Testis (tissue), 5 donors: ENCODE measurements at places on chromosomes 3 and 15.

DNA sequence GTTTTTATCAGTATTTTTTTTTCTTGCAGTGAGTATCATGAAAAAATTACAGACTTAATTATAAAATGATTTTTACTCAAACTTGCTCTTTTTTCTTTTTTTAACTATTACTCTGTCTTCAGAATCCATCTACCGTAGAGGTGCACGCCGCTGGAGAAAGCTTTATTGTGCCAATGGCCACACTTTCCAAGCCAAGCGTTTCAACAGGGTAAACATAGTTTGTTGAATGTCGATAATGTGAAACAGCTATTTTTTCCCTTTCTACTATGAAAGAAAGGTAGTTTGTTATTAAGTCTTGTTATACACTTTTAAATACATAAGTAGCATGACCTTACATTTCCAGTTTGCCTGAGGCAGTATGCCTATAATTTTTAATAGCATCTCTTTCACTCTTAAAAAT is 45.6 kb downstream of the PRKCI start:
- no peak for DNase-seq

DNA sequence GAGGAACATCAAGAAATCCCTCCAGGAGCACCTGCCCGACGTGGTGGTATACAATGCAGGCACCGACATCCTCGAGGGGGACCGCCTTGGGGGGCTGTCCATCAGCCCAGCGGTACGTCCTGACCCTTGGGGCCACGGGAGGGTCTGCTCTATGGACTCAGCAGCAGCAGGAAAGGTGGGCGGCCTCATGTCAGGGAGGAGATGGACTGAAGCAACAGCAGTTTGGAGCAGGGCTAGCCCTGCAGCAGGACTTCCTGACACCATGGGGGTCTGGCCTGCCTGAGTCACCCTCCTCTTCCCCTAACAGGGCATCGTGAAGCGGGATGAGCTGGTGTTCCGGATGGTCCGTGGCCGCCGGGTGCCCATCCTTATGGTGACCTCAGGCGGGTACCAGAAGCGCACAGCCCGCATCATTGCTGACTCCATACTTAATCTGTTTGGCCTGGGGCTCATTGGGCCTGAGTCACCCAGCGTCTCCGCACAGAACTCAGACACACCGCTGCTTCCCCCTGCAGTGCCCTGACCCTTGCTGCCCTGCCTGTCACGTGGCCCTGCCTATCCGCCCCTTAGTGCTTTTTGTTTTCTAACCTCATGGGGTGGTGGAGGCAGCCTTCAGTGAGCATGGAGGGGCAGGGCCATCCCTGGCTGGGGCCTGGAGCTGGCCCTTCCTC is 24.2 kb downstream of the HDAC11 start:
- no peak for DNase-seq

DNA sequence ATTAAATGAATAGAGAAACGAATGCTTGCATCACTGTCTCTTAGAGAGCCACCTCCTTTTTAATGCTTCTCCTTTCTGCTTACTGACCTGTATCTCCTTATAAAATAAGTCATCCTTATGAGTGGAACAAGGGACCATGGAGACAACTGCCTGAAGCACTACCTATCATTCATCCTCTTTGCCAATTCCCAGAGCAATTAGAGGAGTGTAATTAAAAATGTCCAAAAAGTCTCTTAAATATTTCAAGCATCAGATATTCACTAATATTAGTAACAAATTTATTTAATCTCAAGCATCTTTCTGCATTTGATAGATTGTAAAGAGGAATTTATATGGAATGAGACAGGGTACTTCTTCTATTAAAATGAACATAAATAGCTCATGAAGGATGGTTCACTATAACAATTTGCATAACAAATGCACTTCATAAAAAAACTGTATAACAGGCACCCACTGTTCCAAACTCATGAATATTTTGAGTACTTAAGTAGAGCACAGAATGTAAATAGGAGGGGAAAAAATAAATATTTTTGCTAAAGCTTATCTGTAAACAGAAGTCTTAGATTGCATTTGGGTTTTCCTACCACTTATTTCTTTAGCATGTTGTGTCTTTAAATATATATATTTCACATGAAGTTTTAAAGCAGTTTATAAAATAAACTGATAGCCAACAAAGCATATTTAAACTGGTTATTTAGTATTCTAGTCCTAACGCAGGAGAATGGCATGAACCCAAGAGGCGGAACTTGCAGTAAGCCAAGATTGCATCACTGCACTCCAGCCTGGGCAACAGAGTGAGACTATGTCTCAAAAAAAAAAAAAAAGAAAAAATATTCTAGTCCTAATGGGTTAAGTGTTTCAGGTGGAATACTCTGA is 269.3 kb downstream of the TBL1XR1 start:
- DNase-seq = no peak

DNA sequence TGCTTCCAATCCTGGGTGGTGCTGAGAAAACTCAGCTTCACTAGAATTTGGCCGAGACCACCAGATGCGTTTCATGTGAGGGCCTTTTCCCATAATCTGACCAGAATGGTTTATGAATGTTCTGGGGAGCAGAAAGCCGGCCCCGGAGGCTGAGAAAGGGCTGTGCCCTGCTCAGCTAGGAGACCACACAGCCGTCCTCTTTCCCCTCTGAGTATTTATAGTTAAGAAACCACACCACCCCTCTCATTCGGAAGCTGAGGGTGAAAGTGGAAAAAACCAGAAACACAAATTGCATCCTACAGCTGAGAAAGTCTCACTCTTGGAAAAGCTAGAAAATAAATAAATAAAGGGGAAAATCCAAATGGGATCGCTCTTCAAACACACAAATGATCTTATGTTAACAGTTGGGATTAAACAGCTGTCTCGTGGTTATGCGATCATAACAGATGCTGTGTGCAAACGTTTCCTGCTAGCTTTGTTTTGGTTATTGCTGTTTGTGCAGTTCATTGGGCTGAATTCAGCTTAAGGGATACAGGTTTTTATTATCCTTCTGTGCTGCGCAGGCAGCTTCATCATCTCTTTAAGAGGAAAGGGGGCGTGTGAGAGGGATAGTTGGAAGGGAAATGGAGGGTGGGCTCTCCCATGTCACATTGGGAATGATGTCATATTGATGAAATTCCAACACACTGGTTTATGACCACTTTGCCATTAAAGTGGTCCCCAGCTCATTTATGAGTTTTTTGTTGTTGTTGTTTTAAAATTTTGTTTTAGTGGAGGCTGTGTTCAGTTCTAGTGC is 1026.2 kb upstream of the NR2F2 start:
- peak; percentile 70 for DNase-seq

GRCh38 chr3:11924518-11924917 is 77.8 kb upstream of the TAMM41 start:
- DNase-seq = no peak

GRCh38 chr3:2957115-2957514 is 153.1 kb downstream of the IL5RA start:
- DNase-seq = no peak

DNA sequence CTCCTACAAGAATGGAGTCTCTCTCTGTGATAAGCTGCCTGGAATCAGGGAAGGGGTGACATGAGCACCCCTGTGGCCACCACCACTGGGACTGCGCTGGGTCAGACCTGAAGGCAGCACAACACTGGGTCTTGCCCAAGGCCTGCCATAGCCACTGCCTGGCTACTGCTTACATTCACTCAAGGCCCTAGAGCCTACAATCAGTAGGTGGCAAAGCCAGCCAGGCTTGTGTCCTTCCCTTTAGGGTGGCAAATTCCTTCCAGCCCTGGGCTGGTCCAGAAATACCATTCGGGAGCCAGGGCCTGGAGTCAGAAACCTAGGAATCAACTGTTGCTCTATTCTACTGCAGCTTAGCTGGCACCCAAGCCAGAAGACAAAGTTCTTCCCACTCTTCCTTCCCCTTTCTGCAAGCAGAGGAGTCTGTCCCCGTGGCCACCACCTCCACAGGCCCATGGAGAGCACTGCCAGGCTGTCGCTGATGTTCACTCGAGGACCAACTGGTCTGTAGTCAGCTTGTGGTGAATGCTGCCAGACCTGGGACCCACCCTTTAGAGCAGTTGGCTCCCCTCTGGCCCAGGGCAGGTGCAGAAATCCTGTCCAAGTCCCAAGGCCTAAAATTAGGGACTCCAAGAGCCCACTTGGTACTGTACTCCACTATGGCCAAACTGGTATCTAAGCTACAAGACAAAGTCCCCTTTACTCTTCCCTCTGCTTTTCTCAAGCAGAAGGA is 307.4 kb downstream of the THSD4 start:
- no peak for DNase-seq

DNA sequence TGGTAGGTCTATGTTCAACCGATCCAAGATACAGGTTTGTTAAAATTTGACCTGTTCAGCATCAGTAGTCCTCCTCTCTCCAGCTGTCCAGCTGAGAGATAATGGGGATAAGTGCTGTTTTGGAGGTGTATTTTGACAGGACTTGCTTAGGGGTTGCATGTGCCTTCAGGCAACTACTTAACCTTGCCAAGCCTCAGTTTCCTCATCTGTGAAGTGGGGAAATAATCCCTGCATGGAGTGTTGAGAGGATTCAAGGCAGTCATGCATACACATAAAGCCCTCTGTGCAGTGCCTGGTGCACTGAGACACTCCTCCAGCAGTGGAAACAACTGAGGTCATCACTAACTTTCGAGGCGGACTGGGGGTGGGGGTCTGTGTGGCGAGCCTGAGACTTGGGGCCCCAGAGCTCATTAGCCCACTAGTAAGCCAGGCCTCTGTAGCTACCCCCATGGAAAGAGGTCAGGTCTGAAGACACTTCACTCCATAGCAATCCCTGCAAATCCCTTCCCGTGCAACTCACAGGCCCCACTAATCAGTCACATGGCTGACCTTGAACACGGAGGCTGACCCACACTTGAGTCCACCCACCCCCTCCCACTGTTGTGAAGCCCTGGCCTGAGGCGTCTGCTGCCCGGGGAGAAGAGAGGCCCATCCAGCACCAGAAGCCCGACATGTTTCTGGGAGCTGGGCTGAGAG is 25.9 kb upstream of the SLC6A6 start:
- peak; percentile 49 for DNase-seq

DNA sequence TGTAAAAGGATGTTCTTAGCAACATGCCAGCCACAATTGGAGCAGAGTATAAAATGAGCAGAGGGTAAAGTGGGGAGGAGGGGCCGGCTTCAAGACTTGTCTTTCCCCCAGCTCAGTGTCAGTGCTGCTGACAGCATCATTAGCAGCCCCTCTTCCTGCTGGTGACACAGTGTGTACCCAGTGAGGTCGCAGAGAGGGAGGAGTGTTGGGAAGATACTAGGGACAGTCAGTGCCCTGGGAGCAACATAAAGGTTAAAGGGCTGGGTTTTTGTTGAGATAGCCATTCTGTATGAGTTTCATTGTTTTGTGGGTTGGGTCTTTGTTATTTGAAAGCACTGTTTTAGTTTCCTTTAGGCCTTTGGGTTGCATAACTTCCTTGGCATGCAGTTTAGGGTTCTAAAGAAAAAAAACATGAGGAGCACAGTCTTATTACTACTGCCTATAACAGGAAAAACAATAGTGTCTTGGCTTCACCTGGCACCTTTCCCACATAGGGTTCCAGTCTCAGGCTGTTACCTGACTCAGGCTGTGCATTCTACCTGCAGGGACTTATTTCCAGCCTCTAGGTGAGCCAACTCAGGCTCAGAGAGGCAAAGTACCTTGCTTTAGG is 94.1 kb upstream of the SKOR1 start:
- DNase-seq = no peak

- DNase-seq = peak; percentile 52
These were observed 61.3 kb downstream of the TMCO5A start for GRCh38 chr15:37995461-37996347.

DNA sequence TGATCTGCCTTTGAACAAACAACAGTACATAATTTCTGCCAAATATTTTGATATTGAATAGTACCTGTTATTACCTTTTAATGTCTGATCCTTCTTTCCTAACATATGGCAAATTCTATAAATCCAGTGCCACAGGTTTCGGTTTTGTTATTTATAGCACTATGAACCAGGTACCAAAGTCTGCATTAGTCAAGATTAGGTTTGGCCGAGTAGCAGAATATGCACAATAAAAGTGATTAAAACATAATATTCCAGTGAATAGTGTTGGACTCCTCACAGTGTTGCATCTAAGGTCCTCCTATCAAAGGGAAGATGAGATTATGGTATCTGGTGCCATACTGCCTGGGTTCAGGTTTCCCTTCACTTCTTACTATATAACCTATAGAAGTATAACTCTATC is 599.0 kb downstream of the ZPLD1 start:
- DNase-seq = no peak

GRCh38 chr3:129837065-129837642 is 56.4 kb downstream of the TMCC1 start:
- DNase-seq = no peak

GRCh38 chr3:53375019-53375418 is 27.7 kb upstream of the DCP1A start:
- DNase-seq = peak; percentile 73

- DNase-seq = no peak
These were observed 55.3 kb downstream of the ROPN1B start for GRCh38 chr3:126024049-126024854.

- no peak for DNase-seq
These were observed 1.3 kb downstream of the ISL2 start for GRCh38 chr15:76337696-76338485.

DNA sequence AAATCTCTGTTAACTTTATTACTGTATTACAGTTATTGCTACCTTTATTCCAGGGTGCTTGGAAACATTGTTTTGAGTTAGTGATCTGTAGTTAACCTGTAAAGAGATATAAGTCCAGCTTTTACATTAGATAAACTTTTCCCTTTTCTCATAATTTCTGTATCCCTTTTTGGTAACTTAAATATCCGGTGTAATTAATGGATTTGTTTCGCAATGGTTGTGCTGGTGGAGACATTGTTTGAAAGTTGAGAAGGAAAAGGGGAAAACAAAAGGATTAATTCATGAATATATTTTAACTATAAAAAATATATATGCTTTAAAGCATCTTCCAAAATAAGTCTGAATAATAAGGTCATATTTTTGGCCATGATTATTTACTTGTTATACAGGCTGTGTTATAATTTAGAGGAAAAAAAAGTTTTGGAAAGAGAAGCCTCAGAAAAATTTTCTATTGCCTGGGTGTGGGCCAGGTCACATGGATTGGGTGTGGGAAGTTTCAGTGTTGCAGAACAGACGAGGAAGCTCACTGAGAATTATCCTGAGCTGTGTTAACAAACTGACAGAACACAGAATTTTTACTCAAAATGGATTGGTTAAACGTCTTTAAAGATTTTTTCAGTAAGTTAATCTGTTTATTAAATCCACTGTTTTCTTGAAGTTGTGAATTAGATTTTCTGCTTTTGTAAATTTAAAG is 27.7 kb upstream of the IL20RB start:
- DNase-seq = peak; percentile 63

DNA sequence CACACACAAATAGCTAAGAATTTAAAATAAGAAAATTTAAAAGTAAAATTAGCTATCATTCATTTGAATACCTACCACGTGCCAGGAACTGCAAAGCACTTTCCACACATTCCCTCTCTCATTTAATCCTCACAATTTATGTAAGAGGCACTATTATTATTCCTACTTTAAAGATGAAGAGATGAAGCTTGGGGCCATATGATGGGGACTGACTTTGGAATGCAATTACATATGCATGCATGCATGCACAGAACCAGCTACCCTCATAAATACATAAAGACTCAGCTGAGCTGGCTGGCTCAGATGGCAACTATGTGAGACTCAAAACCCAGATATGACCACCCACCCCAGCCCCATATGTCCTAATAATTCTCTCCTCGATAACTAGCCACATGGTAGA is 31.7 kb upstream of the THUMPD3 start:
- DNase-seq = no peak
